SK-N-SH (cell line): ENCODE measurements at places on chromosomes 6 and 20.

- DNase-seq = peak; percentile 51
Observed at GRCh38 chr20:36273414-36274180, 32.5 kb upstream of the DLGAP4 start.

DNA sequence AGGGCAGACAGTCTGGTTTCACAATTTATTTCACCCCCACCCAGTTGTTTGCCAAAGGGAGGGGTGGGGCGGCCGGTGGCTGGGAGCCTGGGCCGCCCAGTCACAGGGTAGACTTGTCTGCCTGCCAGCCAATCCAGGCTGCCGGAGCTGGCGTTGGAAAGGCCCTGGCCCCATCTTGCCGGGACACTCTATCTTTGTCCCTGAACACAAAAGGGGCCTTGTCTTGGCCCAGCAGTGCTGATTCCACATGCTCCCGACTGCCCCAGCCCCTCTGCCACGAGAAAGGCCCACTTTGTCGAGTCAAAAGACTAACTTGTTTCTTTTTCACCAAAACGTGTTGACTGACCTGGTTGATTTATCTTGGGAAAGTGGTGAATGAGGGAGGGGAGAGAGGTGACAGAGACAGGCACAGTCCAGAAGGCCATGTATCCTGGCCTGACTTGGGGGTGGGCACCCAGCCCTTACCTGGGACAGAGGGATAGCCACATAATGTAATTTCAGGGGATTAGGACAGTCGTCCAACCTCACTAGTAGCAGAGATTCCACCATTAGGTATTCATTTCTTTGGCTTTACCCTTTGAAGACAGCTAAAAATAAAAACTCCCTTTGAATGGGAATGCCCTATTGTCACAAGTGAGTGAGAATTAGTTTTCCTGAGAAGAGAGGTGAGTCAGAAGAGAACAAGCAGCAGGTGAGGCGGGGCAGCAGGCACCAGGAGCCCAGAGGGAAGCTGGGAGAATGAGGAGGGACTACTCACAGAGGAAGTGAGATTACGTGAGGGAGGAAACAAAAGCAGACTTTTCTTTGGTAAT is 67.0 kb upstream of the SIRPA start:
- no peak for DNase-seq

DNA sequence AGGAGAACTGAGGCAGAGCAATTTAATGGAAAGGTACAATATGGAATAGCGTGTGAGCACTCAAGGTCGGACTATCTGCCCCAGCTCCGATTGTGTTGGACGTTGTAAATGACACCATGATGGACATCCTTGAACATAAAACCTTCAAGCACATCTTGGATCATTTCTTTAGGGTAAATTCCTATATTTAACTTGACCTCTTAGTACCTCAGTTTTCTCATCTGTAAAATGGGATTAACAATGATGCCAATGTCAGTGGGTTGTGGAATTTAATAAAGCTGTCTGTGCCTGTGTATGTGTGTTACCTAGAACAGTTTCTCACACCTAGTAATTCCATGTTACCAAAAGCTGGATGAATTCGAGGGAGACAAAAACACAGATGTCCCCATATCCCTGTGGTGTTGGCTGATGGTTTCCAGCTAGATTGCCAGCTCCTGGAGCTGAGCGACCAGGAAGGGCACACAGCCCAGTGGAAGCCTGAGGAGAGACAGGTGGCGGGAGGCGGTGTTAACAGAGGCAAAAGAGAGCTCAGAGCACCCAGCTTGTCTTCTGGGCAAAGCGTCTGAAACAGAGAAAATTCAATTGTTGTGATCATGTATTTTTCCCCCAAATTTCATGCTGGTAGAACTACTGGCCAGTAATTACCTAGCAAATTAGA is 32.6 kb downstream of the MDFI start:
- no peak for DNase-seq

GRCh38 chr6:53109612-53110011 is 39.0 kb downstream of the GCM1 start:
- no peak for DNase-seq

DNA sequence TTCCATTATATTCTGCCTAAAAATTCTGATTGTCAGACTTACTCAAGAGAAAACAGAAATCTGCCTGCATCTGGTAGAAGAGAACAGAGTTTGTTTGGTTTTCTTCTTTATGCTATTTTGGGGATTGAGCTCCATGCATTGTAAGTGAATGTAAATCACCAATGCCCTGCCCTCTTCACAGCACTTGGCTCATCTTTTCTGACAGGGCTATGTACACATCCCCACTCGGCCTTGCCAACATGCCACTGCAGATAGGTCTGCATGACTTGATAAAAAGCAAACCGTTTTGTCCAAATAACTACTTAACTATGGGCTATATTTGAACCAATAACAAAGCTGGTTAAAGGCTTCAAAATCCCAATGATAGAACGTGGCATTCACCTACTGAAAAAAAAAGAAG is 117.7 kb downstream of the IBTK start:
- DNase-seq = no peak

GRCh38 chr6:5173810-5174209 is 86.9 kb downstream of the LYRM4 start:
- DNase-seq = no peak

- no peak for DNase-seq
Observed at GRCh38 chr6:29858006-29858405, 30.4 kb downstream of the HLA-G start.

- DNase-seq = peak; percentile 51
Observed at GRCh38 chr6:96626759-96627364, 63.9 kb downstream of the FHL5 start.

DNA sequence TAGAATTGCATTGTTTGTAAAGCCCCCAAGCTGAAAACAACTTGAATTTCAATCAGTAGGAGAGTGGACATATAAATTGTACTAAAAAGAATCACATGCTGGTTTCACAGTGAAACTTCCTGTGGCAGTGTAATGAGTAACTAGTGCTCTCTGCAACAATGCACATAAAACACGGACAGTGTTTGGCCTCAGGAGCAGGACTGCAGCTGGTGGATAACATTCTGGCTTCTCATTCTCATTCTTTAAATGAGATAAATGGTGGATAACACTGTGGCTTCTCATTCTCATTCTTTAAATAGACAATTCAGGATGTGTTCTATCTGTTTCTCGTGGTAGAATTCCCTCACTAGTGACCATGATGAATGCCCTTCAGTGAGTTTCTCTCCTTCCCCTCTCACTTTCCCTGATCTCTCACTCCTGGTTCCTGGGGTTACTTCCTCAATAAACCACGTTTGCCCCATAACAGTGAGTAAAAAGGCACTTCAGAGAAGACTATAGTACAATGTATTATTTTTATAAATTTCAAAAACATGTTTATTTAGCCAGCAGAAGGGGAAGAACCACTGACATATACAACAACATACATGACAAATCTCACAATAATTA is 59.9 kb downstream of the SLC22A2 start:
- DNase-seq = no peak

DNA sequence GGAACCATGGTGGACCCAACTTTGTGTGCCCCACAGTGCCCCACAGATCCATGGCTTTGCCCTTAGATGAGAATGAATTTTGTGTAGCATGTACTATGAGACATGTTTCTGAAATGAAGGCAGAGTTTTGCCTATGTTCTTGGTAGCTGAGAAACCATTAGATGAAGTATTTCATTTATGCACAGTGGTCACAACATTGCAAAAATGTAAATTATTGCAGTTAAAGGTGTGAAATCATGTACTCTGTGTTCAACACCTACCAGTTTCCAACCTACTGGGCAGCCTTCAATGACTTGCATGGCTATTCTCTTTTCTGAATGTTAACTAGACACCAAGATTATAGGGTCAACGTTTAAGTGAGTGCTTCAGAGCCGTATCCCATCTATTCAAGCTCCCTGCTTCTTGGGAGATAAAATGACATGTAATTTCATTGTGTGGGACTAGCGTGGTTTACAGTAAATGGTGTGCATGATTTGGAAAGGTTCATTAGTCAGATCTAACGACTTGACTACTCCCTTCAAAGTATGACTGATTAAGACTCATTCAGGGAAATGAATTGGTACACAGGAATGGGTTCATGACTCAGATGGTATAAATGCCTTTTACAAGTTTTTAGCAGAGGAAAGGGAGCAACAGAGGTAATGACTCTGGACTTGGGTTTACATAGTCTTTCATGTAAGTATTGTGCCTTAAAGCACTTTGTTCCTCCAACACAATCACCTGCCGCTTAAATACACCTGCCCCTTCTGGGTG is 106.1 kb upstream of the AKIRIN2 start:
- DNase-seq = no peak

DNA sequence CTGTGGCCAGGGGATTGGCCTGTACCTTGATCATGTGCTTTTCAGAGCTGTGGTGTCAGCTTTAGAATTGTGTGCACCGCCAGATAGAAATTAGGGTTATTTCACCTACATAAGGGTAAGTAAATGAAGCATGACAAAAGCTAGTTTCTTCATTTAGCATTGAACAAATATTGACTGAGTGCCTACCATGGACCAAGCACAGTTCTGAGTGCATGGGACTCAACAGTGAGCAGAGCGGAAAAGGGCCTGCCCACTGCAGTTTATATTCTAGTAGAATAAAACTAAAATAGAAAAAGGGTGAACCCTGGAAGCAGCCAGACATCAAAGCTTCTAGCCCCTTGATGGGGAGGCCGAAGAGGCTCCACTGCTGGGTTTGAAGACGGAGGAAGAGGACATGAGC is 25.6 kb downstream of the ECT2L start:
- no peak for DNase-seq

DNA sequence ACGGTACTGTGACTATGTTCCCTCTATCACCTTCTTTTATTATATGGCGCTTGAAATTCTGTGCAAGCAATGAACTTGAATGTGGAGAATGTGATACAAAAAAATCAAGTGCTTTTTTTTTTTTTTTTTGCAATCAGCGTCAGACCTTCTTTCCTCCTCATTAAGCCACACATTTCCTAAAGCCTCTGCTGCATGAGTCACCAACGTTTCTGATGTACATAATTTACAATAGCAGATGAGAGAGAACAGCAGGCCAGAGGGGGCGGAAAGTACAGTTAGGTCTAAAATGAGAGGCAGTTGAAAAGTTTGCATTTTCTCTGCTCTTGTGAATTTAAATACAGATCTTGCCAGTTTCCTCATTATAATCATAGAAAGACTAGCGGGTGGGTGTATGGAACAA is 114.6 kb upstream of the RIPOR2 start:
- DNase-seq = no peak

DNA sequence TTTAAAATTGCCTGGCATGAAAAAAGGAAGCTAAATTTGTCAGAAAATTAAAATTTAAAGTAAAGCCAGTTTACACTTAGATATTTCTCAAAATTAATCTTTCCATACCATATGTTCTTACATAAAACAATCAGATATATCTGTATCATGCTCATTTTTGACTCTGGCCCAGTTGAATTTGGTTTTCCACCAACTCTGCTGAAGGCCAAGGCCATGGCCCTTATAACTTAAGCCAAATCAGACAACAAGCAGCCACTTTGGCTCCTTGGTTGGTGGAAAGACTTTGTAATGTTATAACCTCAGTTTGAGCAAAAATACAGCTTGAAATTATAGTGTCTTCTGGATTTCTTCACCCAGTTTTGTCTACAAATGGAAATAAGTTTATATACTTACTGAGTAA is 97.3 kb downstream of the CENPW start:
- DNase-seq = no peak

- DNase-seq = no peak
Observed at GRCh38 chr6:168464546-168464945, 23.6 kb downstream of the SMOC2 start.

DNA sequence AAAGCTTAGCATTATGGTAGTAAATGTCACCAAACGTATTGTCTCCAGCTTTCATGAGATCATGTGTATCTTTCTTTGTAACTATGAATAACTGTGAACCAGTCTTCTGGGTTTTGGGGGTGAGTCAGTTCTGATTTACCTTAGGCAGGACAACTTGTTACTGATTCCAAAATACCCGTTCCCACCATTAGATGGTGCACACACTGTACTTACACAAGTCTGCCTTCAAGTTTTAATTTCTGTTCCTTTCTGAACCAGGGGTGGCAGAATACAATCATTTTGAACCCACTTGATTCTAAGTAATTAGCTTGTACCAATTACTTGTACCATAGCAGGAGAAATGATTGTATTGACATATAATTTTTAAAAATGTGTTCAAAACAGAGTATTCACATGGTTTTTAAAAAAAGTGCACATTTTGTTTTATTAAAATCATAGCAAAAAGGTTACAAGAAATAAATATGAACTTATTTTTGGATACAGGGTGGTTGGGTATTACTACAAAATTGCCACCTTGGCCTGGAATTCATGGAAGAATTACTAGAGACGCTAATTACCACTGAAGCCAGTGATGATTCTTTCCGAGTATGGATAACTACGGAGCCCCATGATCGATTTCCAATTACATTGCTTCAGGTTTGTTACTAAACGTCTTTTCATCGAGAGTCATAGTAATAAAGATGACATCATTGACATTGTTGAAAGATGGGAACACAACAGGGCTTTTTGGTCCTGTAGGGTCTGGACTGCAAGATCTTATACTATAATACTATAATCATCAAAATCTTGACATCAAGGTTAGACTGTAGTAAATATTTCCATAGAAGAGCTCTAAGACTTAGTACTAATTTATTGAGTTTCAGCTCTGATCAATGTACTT is 75.2 kb upstream of the GLP1R start:
- peak; percentile 64 for DNase-seq

DNA sequence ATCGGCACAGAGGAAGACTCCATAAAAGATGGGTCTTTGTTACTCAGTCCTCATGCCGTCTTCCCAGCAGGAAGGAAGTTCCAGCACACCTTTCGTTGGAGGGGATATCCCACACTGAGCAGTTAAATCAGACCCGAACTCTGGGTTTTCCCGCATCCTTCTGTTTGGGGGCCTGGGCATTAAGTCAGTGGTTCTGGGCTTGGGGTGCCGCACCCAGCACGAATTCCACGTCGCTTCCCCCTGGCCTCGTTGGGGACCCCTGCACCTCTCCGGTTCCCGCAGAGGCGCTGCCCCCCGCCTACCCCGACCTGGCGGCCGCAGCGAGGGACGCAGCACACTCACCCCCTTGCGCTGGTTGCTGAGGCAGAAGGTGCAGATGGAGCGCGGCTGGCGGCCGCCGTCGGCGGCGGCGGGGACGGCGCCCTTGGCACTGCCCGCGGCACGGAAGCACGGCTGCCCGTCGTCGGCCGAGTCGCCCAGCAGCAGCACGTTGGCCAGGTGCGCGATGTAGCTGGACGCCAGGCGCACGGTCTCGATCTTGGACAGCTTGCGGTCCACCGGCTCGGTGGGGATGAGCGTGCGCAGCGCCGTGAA is 641 bp downstream of the TCF15 start:
- peak; percentile 75 for DNase-seq

GRCh38 chr6:137950581-137950980 is 83.5 kb downstream of the TNFAIP3 start:
- no peak for DNase-seq
